ENCODE measurements at places on chromosomes 4 and X. TPM values are rescaled to one million over a fixed set of nuclear protein-coding genes. Genes with fewer than 3 reads are reported as not detected.

The SSX4 gene
- polyA plus RNA-seq = not detected

DNA sequence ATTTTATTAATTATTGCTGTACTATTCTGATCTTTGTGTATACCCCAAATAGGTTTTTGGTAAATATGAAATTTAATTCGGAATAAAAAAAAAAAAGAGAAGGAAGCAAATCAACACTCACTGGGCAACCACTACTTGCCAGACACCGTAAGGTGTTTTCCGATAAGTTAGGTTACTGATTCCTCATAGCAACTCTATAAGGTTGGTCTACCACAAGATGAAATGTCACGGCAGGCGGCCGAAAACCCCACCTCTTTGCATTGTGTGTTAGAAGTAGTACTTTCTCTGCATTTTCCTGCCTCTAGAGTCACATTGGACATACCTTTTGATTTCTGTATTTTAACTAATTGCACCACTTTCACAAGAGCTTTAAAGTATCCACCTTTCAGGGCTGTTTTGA, 44.5 kb upstream of the RASGEF1B start:
- DNase-seq = no peak

DNA sequence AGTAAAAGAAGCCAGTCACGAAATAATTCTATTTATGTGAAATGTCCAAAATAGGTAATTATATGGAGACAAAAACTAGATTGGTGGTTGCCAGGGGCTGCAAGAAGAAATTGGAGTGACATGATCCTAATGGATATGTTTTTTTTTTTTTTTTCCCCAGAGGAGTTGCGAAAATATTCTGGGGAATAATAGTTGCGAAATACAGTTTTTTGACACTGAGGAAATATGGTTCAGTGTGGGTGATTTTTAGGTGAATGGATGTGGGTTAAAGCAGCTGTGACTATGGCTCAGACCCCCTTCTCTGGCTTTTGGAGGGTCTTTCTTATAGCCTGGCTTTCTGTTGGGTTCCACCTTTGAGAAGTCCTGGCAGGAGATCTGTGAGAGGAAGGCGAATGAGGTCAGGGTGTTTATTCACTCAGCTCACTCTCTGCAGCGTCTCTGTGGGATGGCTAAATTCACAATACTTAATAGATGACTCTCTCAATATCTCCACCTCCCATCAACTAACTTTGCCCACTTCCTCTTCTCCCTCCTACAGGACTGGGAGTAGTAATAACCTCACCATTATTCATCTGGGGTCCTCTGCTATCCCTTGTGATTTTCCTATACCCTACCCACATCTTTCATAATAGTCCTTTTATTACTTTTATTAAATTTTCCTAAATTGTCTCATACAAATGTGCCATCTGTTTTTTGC, 15.3 kb upstream of the RAB9B start:
- DNase-seq = no peak

The EDA gene
- polyA plus RNA-seq = 7.0 TPM

The GAGE1 gene
- not detected for polyA plus RNA-seq

DNA sequence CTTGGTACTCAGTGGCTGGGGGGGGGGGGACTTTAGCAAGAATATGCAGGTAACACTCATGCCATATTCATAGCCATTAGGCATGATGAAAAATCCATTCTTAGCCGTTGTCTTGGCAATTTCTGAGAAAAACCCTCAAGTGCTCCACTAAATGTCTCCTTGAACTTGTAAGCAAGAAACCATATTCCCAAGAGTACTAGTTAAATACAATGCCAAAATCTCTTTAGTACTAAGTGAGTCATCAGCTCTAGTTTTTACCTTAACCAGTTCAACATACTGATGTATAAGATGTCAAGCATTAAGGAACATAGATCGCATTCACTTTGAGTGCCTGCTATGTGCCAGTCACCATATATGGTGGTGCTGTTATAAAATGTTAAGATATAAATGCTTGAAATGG, 27.5 kb downstream of the UBE2D3 start:
- no peak for DNase-seq

DNA sequence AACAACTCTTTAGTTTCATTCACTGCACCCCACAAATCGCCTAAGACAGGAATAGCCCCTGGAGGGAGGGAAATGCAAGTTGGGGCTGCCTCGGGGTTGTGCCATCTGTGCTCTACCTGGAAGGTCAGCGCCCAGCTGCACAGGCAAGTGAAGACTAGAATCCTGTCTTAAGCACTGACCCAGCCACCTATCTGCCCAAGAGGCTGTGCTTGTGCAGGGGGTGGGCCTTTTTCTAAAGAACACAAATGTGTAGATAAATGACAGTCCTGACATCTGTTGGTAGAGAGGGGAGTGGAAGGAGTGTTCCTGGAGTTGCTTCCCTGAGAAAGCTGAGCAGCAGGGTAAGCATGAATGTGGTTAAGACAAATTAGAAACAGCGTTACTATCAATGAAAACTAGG, 15.7 kb downstream of the ZNF518B start:
- no peak for DNase-seq

GRCh38 chrX:10121787-10122186, 35.0 kb upstream of the CLCN4 start:
- DNase-seq = no peak

The DUSP9 gene
- 33.8 TPM for polyA plus RNA-seq

The FREM3 gene
- polyA plus RNA-seq = 0.13 TPM

GRCh38 chrX:41922431-41923151, 763 bp downstream of the CASK start:
- no peak for DNase-seq

- no peak for DNase-seq
Observed at GRCh38 chrX:107662824-107663223, 34.5 kb downstream of the PRPS1 start.

DNA sequence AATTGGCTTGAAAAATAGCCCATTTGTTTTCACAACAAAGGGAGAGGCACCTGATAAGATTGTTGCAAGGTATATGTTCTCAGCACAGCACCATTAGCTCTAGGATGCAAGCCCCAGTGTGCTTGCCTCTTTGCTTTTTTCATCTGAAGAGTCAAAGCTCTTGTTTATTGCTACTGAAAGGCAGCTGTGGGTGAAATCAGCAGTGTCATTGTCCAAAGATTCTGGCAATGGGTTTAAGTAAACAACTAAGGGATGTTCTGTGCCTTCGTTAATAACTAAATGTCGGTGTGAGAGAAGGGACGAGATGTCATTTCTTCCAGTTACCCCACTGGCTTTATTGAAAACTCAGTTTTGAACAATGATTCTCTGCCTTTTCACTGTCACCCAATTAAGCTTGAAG, 567.7 kb downstream of the KCNIP4 start:
- no peak for DNase-seq

- no peak for DNase-seq
Observed at GRCh38 chrX:24839331-24839730, 145.6 kb downstream of the POLA1 start.

- DNase-seq = peak; percentile 57
Observed at GRCh38 chrX:48508400-48509244, at the start of gene PORCN. PORCN (plus strand) TSS chrX:48508992; CDS start chrX:48509821, 829 bp downstream.

- peak; percentile 55 for DNase-seq
Observed at GRCh38 chrX:103817502-103817901, 14.6 kb downstream of the RAB9B start.

DNA sequence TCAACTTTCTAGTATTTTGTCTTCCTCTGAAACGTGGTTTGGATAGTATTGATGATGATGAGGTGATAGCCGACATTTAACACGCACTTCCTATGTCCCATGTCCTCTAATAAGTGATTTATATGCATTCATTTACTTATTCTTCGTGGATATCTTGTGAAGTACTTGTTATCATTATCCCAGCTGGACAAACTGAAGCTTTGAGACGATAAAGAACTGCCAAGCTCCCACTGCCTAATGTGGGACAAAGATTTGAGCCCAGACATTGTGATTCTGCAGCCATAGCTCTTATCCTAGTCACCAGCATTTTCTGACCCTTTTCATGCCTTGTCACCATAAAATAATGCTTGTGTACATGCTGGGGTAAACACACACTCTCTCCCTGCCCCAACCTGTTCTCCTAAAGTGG, 92.5 kb downstream of the RAPGEF2 start:
- no peak for DNase-seq

The SPIN4 gene
- polyA plus RNA-seq = 26.9 TPM

DNA sequence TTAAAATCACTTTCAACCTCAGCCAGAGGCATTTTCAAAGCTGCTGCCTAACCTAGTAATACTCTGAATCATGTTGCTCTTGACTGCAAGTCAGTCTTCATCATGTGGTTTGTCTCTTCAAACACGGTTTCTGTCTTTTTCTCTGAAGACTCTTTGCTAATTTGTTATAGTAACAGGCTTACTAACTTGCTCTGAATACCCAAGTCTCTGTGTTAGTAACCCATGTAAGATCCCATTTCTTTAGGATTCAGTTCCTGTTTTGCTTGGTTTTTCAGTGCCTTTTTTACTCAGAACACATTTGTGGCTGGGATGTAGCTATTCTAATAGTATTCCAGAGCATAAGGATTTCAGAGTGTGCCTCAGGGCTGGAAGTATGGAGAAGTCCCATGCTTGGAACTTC, 1450.6 kb upstream of the IGFBP7 start:
- no peak for DNase-seq

The UGT8 gene
- polyA plus RNA-seq = 60.2 TPM

DNA sequence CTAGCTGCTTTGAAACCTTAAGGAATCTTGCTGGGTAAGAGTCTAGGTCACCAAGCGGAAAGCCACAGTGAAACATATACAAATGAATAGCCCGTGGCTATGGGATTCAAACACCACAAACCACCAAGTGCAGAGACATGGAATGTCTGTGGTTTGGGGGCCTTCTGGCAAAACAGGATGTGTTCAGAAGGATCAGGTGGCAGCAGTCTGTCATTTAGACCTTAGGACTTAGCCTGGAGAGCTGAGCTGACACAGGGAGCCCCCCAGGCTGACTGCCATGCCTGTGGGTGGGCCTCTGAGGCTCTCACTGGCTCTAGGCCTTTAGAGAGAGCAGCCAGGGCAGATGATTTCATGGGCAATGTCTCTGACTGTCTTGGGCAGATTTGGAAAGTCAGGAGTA, 225.6 kb downstream of the FBXW7 start:
- no peak for DNase-seq

GRCh38 chr4:109730619-109731545, 1.0 kb upstream of the PLA2G12A start:
- DNase-seq = no peak

DNA sequence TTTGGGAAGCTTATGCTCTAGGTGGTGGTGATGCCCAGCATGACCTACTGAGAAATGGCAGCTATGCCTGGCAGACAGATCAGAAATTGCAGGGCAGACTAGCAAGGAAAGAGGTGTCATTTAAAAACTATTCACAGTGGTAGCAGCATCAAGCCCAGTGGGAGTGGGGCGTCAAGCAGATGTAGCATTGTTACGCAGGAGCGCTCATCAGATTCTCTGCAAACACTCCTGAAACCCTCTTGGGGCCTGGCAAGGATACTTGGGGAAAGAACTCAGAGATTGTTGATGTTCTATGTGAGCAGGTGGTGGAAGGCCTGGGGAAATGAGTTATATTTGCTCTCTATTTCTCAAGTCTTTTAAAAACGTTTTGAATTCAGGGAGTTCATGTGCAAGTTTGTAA, 437.6 kb downstream of the RAPGEF2 start:
- no peak for DNase-seq

GRCh38 chr4:133151691-133152329, 2.7 kb downstream of the PCDH10 start:
- DNase-seq = peak; percentile 27

DNA sequence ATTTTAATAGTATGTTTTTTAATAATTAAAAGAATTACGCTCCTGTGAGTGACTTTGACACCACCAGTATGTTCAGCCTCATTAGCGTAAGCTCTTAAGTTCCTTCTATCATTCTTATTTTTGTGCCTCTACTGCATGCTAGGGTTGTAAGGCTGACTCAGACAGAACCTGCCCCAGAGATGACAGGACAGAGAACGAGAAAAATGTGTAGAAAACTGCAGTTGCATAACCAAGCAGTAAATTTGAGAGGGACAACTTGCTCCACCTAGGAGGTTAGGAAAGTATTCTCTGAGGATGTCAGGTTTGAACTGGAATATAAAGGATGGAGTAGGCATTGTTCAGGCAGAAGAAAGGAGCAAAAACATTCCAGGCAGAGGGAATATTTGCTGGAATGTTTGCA, 98.7 kb downstream of the NFKB1 start:
- no peak for DNase-seq

DNA sequence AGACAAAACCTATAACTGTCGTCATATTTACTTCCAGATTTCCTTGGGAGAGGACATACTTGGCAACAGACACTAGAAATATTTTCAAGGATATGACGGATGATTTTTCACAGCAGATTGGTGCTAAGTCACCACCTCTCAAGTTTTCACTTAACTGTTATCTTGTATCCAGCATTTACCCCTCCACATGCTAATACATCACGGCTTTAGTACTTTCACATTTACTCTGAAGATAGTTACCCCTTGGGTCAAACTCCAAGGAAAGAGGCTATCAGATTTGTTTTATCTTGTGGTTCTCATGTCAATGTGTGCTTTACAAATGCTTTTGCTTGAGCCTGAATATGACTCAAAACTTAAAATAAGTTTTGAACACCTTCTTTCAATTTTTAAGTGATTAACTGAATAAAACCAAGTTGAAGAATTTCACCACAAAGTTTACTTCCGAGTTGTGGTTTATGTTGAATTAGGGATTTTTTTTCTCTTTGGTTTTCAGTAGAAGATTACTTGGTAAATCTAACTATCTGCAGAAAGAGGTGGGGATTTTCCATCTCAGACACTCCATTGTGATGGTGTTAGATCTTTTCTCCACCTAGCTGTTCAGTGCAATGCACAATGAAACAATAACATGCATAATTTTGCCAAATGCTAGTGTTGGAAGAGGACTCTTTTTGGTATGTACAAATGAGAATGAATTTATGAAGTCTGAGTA, 75.4 kb upstream of the FAT1 start:
- DNase-seq = no peak

The CLDN24 gene
- polyA plus RNA-seq = not detected

GRCh38 chr4:140152013-140152703, 1.8 kb downstream of the MAML3 start:
- DNase-seq = peak; percentile 84

GRCh38 chrX:39645178-39645895, 452.4 kb downstream of the BCOR start:
- DNase-seq = peak; percentile 71

The CLDN2 gene
- 65.7 TPM for polyA plus RNA-seq

The SUPT20HL2 gene
- polyA plus RNA-seq = not detected

DNA sequence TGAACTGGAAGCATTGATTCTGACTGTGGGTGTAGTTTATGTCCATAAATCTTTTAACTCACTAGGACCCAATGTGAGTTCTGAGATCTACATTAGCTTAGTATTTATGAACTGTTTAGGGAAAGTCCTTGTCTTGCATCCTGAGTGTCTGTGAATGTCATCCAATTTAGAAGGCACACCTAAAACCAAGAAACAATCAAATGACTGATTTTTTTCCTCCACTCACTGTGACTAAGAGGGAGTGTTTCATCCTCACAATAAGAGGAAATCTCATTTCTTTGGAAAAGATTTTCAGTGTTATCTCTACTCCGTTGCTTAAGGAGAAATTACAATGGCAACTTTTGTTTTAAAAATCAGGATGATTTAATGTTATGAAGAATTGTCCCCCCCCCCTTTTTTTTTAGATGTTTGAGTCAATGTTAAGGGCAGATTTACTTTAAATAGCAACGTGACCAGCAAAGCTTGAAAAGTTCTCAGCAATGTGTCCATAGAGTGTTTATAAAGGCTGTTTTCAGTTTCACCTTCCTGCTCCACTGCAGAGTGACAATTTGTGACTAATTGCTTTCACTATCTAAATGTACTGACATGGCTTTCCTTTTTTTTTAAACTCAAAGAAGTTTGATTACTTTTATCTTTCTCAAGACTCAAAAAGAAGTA, 173.0 kb downstream of the SPCS3 start:
- DNase-seq = peak; percentile 12

- no peak for DNase-seq
Observed at GRCh38 chr4:128579154-128579853, 230.2 kb upstream of the JADE1 start.

The TLR6 gene
- polyA plus RNA-seq = 1.0 TPM
